Thymus (tissue), 14 donors: ENCODE measurements at places on chromosomes 1 and 21. TPM values are rescaled to one million over a fixed set of nuclear protein-coding genes. Genes with fewer than 3 reads are reported as not detected.

Gene CHIT1
- 6.2 TPM for total RNA-seq

Gene LORICRIN
- total RNA-seq, result 0.33 TPM

Gene EDARADD
- 4.2 TPM for total RNA-seq

Gene NCAM2
- 0.52 TPM for total RNA-seq

Gene CGN
- 0.90 TPM for total RNA-seq

Gene TAF13
- total RNA-seq, result 14.8 TPM

Gene FCRL5
- 0.80 TPM for total RNA-seq

Gene SPATA45
- total RNA-seq, result 0.33 TPM

Gene CPTP
- total RNA-seq, result 8.5 TPM

Gene TAS1R1
- total RNA-seq, result not detected

Gene NID1
- 4.6 TPM for total RNA-seq

Gene SH2D5
- 0.14 TPM for total RNA-seq

Gene OPRD1
- 0.05 TPM for total RNA-seq

Gene B3GALT2
- total RNA-seq, result 0.38 TPM

Gene UBXN11
- total RNA-seq, result 12.7 TPM

Gene KIF2C
- total RNA-seq, result 42.1 TPM

Gene PYHIN1
- total RNA-seq, result 8.6 TPM

Gene UBE2U
- not detected for total RNA-seq

Gene COA7
- total RNA-seq, result 4.0 TPM

Gene TBX15
- total RNA-seq, result 0.19 TPM

Gene ZFP69
- 4.4 TPM for total RNA-seq

Gene FMOD
- total RNA-seq, result 7.1 TPM

Gene KDF1
- total RNA-seq, result 2.5 TPM

Gene IGFN1
- 0.80 TPM for total RNA-seq

Gene RGS8
- total RNA-seq, result 0.19 TPM

Gene SYT14
- 0.05 TPM for total RNA-seq

Gene AMPD1
- total RNA-seq, result 0.05 TPM

Gene TMEM240
- 0.42 TPM for total RNA-seq

Gene EVI5
- 7.1 TPM for total RNA-seq

Gene TNFSF18
- total RNA-seq, result 0.42 TPM

Gene LRRC53
- total RNA-seq, result 0.19 TPM

Gene DRAXIN
- 0.14 TPM for total RNA-seq
